Fibroblast of upper back skin (primary cell): ENCODE measurements at places on chromosomes 1 and 21.
A peak's percentile ranks its signal among the peaks of the same experiment; 100 is the strongest.

DNA sequence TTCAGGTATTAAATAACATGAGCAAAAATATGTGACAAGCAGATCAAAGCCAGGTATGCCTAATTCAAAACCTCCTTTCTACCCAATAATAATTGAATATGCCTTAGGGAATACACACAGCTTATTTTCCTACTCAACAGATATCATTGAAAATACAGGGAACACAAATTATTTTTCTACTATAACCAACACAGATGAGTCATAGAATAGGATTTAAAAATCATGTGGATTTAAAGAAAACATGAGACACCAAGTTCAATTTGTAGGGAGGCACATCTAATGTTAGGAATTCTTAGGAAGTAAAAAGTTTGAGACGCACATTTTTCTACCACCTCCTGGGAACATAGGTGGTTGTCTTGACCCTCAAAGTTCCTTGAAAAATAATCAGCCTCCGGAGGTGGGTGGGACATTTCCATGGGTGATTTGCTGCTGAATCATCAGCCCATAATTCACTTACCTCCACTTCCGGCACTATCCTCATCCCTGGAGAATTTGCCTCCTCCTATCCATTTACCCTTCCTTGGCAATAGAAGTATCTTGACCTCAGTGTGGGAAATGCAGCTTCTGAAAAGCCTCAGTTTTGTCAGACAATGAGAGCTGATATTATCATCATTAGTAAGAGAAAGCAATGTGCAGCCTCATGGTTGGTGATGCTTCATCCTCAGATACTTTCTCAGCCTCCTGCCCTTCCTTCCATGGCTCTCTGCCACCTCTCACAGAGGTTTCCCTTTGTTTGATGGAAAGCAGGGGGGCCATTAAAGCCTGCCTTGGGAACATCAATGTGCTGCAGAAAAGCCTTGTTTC, 33.5 kb upstream of the RGS4 start:
- peak; percentile 95 for DNase-seq

DNA sequence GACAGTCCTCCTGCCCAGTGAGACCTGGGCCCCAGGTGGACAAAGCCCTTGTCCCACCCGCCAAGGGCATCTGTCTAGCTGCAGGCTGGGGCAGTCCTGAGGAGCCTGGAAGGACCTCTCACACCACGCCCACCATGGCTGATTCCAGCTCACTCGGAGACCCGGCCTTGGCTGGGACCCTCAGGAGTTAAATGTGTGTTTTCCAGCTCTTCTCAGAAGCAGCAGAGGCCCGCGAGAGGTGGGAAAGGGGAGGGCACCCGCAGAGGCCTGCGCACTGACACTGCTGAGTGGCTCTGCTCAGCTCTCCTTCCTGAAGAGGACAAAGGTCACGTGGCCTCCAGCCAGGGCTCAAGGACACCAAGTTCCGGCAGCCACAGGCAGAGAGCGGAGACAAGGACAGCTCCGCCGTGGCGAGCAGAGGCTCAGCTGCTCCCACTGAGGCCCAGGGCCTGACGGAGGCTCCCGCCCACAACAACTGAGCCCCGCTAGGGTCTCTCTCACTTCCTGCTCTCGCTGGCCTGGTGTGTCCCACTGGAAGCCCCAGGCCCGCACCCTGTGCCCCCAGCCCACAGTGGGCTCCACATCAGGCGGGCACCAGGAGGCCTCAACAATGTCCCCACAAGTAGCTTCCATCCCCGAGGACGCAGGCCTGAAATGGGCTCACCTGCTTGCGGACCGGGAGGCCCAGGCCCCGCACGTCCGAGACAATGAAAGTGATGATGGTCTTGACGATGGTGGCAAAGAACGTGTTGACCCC, 16.9 kb downstream of the SLC19A1 start:
- DNase-seq: no peak

- no peak for DNase-seq
These were observed 185.7 kb downstream of the ST6GALNAC3 start for GRCh38 chr1:76260279-76260678.

DNA sequence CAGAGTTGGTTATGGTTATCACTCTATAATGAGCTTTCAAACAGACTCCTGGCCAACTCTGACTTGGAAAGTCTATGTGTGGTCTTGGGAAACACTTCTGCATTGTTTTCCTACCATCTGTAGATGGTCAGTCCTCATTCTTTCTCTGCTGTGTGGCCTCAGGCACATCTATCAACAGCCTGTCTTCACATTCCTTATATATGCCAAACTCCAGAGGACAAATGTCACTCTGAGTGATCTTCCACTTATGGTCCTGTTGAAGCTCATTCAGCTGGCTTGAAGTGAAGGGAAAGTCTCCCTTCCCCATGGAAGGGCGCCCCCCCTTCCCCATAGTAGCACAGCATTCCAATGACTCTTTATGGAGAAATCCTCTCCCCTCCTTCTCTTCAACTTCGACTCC, 58.7 kb downstream of the VANGL2 start:
- DNase-seq: no peak

DNA sequence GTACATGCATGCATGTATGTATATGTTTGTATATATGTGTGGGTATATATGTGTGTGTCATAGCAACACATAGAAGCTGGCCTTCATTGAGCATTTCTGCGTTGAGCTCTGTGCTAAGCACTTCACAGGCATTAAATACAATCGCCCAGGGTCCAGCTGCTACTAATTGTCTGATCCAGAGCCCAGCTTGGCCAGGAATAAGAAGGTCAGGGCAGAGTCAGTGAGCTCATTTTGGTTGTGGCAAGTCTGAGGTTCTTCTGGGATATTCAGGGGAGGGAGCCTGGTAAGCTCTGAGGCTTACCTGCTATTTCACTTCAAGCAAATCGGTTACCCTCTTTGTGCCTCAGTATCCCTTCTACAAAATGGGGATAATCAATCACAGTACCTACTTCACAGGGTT, 59.6 kb downstream of the FOXO6 start:
- DNase-seq: no peak

- no peak for DNase-seq
These were observed 275.0 kb downstream of the NEGR1 start for GRCh38 chr1:72007312-72007711.

DNA sequence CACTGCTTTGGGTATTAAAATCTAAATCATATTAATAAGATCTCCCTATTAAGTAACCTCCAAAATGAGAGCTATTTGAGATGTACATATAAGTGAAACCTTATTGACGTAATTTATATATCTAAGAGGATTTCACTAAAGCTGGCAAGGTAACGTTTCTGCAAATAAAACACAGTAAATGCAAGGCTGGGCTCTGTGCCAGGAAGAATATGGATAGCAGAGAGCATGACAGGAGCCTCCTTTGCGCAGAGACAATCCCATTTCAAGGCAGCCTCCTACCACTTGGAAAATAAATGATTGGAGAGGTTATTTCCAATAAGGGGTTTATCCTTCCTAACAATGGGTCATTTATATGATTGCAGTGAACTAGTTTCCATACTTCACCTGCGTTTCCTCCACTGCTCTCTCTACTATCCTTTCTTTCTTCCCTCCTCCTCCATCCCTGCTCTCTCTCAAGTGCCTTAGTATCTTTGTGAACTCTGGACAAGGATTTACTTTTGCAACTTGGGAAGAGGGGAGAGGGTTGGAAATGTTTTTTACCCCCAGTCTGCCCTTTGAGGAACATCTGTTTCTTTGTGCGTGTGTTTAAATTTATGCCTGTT, 3.0 kb upstream of the NFIA start:
- DNase-seq: no peak

GRCh38 chr1:230120921-230121381, 53.9 kb downstream of the GALNT2 start:
- no peak for DNase-seq

DNA sequence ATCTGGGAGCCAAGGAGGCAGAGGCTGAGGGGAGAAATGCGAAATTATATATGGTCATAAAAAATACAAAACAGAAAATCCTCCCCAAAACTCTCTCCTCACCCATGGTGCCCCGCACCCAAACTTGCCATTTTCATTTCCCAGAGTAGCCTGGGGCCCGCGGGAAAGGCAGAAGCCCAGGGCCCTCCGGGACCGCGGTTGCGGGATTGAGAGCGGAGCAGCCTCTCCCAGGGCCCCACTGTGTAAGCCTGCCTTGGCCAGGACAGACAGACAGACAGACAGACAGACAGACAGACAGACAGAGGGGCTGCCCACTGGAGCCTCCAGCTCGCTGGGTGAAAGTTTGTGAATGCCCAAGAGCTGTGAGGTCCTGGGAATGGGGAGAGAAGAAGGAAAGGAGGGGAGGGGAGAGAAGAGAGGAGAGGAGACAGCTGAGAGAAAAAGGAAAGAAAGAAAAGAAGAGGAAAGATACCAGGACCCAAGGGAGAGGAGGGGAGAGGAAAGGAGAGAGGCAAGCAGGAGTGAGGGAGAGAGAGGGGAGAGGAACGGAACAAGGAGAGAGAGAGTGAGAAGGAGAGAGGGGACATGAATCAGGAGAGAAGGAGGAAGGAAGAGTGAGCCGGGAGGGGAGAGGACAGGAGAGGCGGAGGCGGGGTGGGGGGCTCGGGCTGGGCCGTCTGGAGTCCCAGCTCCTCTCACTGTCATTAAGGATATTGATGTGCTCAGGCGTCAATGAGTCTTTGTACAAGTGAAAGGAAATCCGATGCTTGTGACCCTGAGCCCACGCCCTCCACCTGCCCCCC, 69.3 kb upstream of the CASZ1 start:
- DNase-seq: no peak

DNA sequence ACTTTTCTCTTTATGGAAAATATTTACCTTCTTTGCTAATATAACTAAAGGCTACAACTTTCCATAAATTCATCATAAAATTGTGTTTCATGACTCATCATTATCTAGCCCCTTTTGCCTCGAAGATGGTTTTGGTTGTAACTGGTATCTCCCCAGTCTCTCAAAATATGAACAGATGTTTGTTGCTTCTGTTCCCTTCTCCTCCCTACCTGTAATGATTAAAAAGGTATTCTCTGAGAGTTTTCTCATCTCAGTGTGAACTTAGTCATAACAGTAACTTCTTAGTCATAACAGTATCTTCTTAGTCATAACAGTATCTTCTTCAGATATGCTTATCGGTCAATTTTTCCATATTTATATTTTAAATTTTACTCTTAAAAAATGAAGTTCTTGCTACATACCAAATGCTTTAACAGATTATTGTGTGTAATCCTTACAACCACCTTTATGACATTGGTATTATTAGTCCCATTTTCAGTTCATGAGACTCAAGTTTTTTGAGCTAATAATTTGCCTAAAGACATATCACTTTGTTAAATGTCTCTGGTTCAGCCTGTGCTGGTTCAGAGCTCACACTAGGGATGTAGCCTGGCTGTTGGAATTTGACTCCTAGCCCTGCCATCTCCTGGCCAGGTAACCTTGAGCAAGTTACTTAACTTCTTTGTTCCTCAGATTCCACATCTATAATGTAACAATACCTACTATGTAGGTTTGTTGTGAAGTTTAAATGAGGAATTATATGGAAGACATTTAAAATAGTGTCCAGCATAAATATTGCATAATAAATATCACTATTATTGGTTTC, 32.6 kb downstream of the ATP1B1 start:
- DNase-seq: no peak

DNA sequence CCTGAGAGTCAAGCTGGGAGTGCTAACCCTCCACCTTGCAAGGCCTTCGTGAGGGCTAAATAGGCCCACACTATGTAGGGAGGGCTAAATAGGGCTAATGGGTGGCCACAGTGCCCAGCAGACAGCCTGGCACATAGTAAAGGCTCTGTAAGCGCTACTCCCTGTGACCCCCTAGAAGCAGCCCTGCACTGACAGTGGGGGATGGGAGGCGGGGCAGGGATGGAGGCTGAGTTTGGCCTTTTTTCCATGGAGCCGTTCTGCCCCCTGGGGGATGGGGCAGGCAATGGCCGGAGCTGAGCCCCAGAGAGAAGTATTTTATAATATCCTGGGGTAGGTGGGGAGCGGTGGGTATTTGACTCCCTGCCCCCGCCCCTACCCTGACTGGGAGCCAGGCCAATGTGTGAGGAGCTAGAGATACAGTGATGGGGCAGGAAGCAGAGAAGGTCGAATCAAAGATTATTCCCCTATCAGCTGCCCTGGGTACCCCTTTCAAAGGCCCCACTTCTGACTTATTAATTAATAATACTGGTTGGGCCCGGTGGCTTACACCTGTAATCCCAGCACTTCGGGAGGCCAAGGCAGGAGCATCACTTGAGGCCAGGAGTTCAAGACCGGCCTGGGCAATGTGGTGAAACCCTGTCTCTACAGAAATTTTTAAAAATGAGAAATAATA, 42.3 kb downstream of the LACTBL1 start:
- DNase-seq: peak; percentile 32

DNA sequence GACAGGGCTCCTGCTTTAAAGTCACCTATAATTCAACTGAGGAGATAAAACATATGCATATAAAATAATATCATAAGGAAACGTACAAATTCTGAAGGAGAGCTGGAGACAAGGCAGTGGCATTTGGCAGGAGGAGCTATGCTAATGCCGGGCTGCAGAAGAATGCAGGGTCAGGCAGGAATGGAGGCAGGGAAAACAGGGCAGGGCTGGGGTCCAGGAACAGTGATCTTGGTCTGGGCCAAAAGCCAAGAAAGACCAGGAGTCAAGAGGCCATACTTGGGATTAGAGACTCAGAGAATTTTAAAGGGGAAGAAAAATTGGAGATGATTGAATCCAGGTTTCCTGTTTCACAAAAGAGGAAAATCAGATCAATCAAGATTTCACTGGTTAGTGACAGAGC, 20.0 kb upstream of the BRDT start:
- peak; percentile 39 for DNase-seq

- peak; percentile 61 for DNase-seq
These were observed 332.2 kb upstream of the USP24 start for GRCh38 chr1:55547405-55547804.

DNA sequence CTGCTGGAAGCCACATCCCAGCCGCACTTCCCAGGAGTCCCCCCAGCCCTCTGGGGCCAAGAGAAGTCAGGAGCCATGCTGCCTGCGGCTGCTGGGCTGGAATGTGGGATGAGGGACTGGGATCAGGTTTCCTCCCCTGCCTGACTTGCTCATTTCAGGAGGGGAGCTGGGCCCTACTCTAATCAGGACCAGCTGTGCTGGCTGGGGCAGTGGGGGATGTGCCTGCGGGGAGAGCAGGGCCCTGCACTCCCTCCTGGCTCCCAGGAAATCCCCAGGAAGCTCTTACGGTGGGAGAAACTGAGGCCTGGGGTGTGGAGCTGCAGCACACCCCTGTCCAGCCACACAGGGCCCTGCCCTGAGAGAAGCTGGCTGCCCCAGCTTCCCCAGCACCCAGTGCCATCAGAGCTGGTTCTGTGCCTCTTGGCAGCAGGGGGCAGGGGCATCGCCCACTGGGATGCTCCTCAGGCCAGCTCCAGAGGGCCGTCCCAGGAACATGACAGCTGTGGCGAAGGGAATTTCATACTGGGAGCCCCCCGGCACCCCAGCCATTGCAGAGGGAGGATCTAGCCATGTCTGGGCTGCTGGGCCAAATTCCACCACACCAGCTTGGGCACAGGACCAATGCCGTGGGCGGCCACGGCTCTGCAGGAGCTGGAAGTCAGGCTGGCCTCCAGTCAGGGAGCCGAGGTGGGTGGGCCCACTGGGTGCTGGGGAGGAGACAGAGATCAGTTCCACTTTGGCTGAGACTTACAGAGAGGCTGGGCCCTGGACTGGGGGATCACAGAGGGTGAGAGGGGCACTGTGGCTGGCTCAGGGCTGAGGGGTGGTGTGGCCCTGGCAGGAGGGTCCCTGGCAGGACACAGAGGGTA, 21.3 kb upstream of the PRSS38 start:
- DNase-seq: peak; percentile 98
